Activated naive CD4-positive, alpha-beta T cell treated with anti-CD3 and anti-CD28 coated beads for 36 hours (primary cell): ENCODE measurements at places on chromosomes 6 and 20. TPM values are rescaled to one million over a fixed set of nuclear protein-coding genes. Genes with fewer than 3 reads are reported as not detected.

DNA sequence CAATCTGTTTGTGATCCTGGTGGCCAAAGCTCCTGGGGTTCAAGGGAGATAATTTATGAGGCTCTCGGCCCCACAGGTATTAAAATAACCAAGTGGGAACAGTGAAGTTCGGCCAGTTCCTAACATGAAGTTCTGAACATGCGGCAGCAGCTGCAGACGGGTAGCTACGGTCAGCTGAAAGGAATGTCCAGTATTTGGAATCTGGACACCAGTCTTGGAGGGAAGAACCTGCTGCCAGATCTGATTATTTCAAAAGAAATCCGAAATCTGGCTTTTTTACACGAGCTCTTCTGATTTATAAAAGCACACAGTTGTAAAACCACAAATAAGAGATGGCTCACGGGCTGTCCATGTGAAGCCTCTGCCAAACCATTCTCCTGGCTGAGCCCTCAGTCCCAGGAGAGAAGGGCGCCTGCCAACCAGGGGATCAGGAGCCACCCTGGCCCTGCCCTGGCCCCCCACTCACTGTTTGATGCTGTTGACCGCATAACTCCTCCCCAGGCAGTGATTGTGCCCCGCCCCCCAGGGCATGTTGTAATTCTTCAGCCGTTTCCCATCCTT lies 28.2 kb upstream of the KCNB1 start:
- H3K4me1 ChIP-seq = no peaks in the 10 kb centered on the region
- no peak overlapping the region for H3K4me3 ChIP-seq
- H3K27me3 ChIP-seq = peaks cover 17% of the 10 kb centered on the region
- H3K27ac ChIP-seq = no peak overlapping the region
- DNase-seq = no peak
- H3K36me3 ChIP-seq = no peaks in the 10 kb centered on the region

The F13A1 gene
- total RNA-seq = not detected

The MYMX gene
- not detected for total RNA-seq

DNA sequence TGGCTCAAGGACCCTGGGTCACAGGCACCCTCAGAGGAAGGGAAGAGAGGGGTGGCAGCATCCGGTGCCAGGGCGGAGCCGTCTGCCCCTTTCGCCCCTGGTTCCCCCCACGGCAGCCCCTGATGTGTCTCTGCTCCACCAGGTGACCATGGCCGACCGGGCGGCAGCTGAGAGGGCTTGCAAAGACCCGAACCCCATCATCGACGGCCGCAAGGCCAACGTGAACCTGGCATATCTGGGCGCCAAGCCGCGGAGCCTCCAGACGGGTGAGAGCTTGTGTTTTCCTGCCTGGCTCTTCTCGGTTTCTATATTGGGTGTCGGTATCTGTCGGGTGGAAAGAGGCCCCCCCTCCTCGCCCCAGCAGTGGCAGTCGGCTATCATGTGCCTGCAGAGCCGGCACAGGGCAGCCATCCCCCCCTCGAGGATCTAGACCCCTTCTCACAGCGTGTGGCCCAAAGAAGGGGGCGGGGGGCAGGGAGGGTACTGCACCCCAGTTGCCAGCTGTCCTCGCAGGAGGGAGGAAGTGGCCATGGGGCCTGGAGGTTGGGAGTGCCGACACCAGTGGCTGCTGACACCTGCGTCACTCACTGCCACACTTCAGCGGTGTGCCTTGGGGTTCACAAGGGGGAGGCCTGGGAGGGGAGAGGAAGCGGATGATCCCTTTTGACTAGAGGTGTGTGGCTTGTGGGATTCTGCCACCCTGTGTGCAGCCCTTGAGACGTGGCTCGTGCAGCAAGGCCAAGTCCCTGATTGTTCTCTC lies 1.5 kb downstream of the RBM38 start:
- DNase-seq = peak; percentile 91
- peak overlapping the region; percentile 90 for H3K4me3 ChIP-seq
- peaks cover 40% of the 10 kb centered on the region for H3K36me3 ChIP-seq
- H3K4me1 ChIP-seq = peaks cover 62% of the 10 kb centered on the region
- no peaks in the 10 kb centered on the region for H3K27me3 ChIP-seq

GRCh38 chr6:84350397-84350796 lies 123.0 kb upstream of the CEP162 start:
- no peak overlapping the region for H3K27ac ChIP-seq
- no peaks in the 10 kb centered on the region for H3K4me1 ChIP-seq
- no peak for DNase-seq
- H3K4me3 ChIP-seq = no peak overlapping the region
- H3K27me3 ChIP-seq = no peaks in the 10 kb centered on the region
- no peaks in the 10 kb centered on the region for H3K36me3 ChIP-seq

GRCh38 chr20:60209048-60209447 lies 250.8 kb downstream of the CDH26 start:
- no peaks in the 10 kb centered on the region for H3K36me3 ChIP-seq
- H3K4me3 ChIP-seq = no peak overlapping the region
- H3K4me1 ChIP-seq = peaks cover 3% of the 10 kb centered on the region
- peaks cover 2% of the 10 kb centered on the region for H3K27me3 ChIP-seq

The ATAT1 gene
- 7.5 TPM for total RNA-seq

GRCh38 chr6:37588735-37589108 lies 89.0 kb upstream of the CCDC167 start:
- no peak for DNase-seq
- H3K4me1 ChIP-seq = no peaks in the 10 kb centered on the region
- no peaks in the 10 kb centered on the region for H3K36me3 ChIP-seq
- no peak overlapping the region for H3K4me3 ChIP-seq
- no peaks in the 10 kb centered on the region for H3K27me3 ChIP-seq
- no peak overlapping the region for H3K27ac ChIP-seq
